ENCODE measurements at places on chromosomes 2 and 18.

GRCh38 chr2:183162362-183162761 lies 38.1 kb downstream of the NUP35 start:
- DNase-seq: no peak

- DNase-seq: no peak
Measured at GRCh38 chr18:70219688-70220087, 14.2 kb upstream of the RTTN start.

DNA sequence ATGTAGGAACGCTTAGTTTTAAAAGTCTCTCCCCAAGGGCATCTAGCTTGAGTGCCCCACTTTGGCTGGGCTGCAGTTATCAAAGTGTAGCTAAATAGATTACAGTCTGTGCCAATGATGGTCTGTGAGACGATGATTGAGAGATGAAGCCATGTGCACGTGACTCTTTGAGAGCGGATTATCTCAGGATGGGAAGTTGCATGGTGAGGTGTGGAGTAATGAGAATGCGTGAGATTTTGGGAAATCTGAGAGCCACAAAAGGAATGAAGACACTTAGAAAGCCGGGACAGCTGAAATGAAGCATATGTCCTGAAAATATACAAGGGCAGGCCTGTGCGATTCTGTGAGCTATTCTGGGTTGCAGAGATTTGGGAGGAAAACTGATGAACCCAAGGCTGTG lies 370.0 kb downstream of the TGIF1 start:
- DNase-seq: no peak

DNA sequence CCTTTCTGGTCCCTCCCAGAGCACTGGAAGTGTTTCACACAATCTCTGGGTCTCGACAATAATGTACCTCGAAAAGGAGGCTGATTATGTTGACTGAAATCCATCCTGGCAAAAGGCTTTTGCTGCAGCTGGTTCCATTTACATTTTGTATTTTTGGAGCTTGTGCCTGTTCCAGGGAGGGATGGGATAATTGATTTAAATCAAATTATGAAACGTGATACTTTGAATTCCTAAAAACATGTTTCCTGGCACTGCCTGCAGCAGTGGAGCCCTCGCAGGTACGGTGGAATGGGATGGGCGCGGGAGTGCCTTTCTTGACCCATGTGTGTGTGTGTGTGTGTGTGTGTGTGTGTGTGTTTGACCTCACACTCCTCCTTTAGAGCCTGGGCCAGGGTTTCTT lies 455.5 kb upstream of the MEIS1 start:
- DNase-seq: no peak

GRCh38 chr18:58324824-58325480 lies 280.9 kb downstream of the NEDD4L start:
- no peak for DNase-seq

DNA sequence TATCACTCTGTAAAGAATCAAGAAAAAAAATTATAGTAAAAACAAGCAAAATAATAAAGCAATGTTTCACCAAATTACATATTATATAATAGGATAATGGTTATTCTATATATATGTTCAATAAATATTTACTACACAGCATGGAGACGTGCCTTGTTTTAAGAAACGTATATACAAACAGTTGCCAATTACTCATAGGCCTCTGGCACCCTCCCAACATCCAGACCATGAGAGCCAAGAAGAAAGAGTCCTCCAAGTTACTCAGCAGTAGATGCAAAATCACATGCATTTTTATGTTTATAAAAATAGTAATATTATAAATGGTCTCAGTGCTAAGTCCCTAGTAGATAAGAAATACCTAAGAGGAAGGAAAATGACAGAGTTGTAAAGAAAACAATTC lies 64.8 kb downstream of the REV1 start:
- DNase-seq: no peak

- DNase-seq: no peak
Measured at GRCh38 chr2:120765678-120766469, 30.2 kb downstream of the GLI2 start.

GRCh38 chr2:60053791-60054190 lies 499.7 kb downstream of the BCL11A start:
- no peak for DNase-seq

DNA sequence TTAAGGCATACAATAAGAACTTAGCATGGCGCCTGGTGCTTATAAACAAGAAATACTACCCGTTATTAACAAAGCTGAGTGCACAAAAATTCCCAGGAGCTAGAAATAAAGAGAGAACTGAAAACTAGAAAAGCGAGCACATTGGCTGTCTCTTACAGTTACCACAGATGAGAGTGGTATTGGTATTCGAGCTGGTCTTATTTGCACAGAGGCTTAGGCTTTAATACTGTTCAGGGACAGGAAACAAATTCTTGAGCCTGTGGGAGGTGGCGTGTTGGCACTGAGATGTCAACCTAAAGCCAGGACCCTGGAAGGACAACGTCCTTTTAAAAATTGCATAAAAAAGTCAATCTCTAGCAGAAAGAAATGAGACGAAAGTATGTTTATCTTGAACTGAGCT lies 67.3 kb upstream of the IGFBP2 start:
- no peak for DNase-seq

DNA sequence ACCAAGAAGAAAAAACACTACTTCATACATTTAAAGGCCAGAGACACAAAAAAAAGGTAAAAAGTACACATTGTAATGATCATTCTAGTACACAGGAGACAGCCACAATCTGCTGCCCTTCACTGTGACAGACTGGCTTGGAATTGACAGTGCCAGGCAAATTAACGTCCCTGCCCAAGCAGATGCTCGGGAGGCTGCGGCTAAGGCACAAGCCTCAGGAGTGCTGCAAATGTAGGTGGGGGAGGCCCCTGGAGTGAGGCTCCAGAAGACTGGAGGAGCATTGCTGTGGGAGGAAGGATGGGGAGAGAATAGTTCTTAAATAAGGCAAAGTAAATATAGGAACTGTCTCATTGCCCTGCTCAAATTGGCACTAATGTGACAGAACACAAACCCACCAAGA lies 18.6 kb downstream of the ERCC3 start:
- no peak for DNase-seq

DNA sequence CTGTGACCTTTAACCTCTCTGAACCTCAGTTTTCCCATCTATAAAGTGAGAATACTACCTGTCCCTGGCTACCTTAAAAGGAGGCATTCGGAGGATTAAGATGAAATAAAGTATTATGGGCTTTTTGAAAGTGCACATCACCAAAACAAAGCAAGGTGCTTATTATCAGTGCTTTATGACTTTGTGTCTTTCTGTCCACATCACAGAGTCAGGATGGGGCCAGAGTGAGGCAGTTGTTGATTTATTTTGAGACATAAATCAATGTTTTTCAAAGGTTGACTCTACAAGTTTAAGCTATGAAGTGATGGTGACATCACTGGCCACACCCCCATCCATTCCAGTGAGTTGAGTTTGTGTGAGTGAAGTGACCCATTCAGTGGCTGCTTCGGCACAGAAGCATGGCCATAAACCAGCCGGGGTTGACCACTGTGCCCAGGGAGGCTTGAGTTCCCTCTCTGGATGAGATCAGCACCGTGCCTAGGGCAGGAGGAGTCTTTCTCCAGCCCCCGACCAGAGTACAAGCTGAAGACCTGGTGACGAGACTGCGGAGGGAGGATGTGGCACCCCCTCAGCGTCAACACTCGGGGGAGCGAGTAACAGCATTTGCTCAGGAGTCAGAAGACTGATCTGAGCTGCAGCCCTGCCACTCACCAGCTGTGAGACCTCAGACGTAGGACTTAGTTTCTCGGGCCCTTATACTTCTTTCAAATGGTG lies 89.0 kb upstream of the PPP1CB start:
- DNase-seq: no peak

All from activated T-helper 9 cell treated with anti-CD3 and anti-CD28 coated beads, Interleukin-2, amount 50 U/mL, for 16 hours (primary cell).